A375 (cell line): ENCODE measurements at places on chromosomes 1 and 21. TPM values are rescaled to one million over a fixed set of nuclear protein-coding genes. Genes with fewer than 3 reads are reported as not detected.

DTL gene
- total RNA-seq = 60.8 and 63.2 TPM in 2 replicates

OR2T33 gene
- total RNA-seq = 0.32 and 0.91 TPM in 2 replicates

HAPLN2 gene
- not detected in 2 replicates for total RNA-seq

C1orf210 gene
- total RNA-seq = not detected in 2 replicates

PLEKHA6 gene
- 0.53 and 4.7 TPM in 2 replicates for total RNA-seq

SMIM1 gene
- not detected in 2 replicates for total RNA-seq

HSPB7 gene
- not detected in 2 replicates for total RNA-seq

FLG2 gene
- not detected in 2 replicates for total RNA-seq

ASTN1 gene
- total RNA-seq = 1.7 and 3.0 TPM in 2 replicates

SH2D2A gene
- total RNA-seq = 1.0 and 1.8 TPM in 2 replicates

OR2T34 gene
- not detected in 2 replicates for total RNA-seq

DMRTA2 gene
- 0.11 and 0.24 TPM in 2 replicates for total RNA-seq

LCE1A gene
- total RNA-seq = not detected in 2 replicates

SELENBP1 gene
- not detected in 2 replicates for total RNA-seq

TTLL10 gene
- not detected in 2 replicates for total RNA-seq

EDN2 gene
- 0.11 TPM in 1 of 2 replicates, not detected in the other for total RNA-seq

PTGFR gene
- 0.13 and 0.91 TPM in 2 replicates for total RNA-seq

LCE1E gene
- not detected in 2 replicates for total RNA-seq

OR2G6 gene
- total RNA-seq = not detected in 2 replicates

TPTE gene
- total RNA-seq = 3.9 and 5.3 TPM in 2 replicates

RIMS3 gene
- 0.11 and 0.45 TPM in 2 replicates for total RNA-seq

DNAH14 gene
- total RNA-seq = 48.6 and 70.3 TPM in 2 replicates

FMN2 gene
- total RNA-seq = 2.5 and 2.6 TPM in 2 replicates

SERINC2 gene
- total RNA-seq = 20.3 and 22.6 TPM in 2 replicates

MROH9 gene
- total RNA-seq = not detected in 2 replicates

PEAR1 gene
- total RNA-seq = 0.49 and 1.7 TPM in 2 replicates

ARMH1 gene
- not detected in 2 replicates for total RNA-seq

PGD gene
- 69.6 and 82.7 TPM in 2 replicates for total RNA-seq

SELE gene
- not detected in 2 replicates for total RNA-seq

COL11A1 gene
- 0.30 and 0.82 TPM in 2 replicates for total RNA-seq

LCE1B gene
- not detected in 2 replicates for total RNA-seq

MAP10 gene
- total RNA-seq = 0.49 and 0.56 TPM in 2 replicates

PLA2G2D gene
- total RNA-seq = not detected in 2 replicates

CDK18 gene
- total RNA-seq = 4.1 and 6.6 TPM in 2 replicates

KIRREL1 gene
- 111 and 119 TPM in 2 replicates for total RNA-seq
